ENCODE measurements at places on chromosomes 1 and 21.

- no peak for DNase-seq
These were observed 86.7 kb downstream of the MAST2 start for GRCh38 chr1:45890078-45890477.

GRCh38 chr1:240562779-240563178 lies 49.2 kb downstream of the GREM2 start:
- no peak for DNase-seq

DNA sequence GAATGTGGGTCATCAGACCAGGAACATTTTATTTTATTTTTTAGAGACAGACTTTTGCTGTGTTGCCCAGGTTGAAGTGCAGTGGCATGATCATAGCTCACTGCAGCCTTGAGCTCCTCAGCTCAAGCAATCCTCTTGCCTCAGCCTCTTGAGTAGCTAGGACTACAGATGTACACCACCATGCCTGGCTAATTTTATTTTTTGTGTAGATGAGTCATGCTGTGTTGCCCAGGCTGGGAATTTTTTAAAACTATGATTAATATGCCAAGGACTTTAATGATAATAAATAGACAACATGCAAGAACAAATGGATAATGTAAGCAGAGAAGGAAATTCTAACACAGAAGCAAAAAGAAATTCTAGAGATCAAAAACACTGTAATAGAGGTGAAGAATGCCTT lies 142.4 kb downstream of the AK5 start:
- DNase-seq: no peak

- DNase-seq: peak; percentile 36
These were observed 63.9 kb downstream of the CAPN2 start for GRCh38 chr1:223776075-223776814.

- no peak for DNase-seq
These were observed 44.8 kb upstream of the CCDC27 start for GRCh38 chr1:3707298-3707938.

- DNase-seq: no peak
These were observed 91.1 kb downstream of the HLX start for GRCh38 chr1:220970311-220970710.

GRCh38 chr1:59092126-59092525 lies 204.8 kb upstream of the FGGY start:
- no peak for DNase-seq

- no peak for DNase-seq
These were observed 48.4 kb downstream of the ADAMTS5 start for GRCh38 chr21:26918323-26919079.

DNA sequence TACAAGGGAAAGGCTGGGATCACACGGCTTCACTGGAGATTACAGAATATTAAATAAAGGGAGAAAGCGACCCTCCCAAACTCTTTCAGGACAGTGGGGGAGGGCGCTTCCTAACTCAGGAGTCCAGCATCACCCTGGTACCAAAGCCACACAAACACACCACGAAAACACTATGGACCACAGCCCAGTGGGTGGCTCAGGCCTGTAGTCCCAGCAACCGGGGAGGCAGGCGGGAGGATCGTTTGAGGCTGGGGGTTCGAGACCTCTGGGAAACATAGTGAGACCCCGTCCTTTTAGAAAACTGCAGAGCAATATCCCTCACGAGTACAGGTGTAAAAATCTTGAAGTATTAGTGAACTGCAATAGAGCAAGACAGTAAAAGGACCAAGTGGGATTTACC lies 16.0 kb downstream of the TRIM11 start:
- no peak for DNase-seq

GRCh38 chr1:180571832-180572636 lies 13.3 kb downstream of the OVAAL start:
- DNase-seq: peak; percentile 33

- DNase-seq: no peak
These were observed 26.4 kb downstream of the ABCA4 start for GRCh38 chr1:94094469-94095111.

DNA sequence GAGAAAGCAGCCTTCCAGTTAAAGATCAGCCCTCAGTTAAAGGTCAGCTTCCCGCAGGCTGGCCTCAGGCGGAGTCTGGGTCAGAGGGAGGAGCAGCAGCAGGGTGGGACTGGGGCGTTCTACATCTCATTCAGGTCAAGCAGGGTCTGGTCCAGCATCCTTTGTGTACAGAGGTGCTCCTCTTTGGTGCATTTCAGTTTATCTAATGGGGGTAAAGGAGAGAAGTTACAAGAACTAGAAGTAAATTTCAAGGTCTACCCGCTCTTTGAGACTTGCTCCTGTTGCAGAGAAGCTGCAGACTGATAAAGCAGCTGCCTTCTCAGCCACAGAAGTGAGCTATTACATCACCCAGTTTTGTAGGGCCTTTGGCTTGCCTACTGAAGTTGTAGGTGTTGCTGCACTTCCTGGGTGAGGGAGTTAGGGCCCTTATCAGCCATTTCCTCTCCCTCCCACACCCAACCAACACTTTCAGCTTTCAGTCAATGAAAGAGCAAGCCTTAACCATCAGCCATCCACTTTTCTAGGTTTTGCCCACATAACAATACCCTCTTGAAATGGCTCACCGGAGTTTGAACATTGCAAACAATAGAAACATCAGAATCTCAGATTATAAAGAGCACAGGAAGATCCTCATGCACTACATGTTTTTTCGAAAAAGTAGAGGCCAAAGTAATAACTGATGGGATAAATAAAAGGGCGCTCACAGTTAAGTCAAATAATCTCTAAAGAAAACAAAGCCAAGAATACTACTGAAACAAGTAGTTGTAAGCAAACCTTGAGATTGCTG lies 2.8 kb upstream of the NUP210L start:
- peak; percentile 48 for DNase-seq

- DNase-seq: no peak
These were observed 787.3 kb downstream of the KCNT2 start for GRCh38 chr1:195820925-195821324.

- DNase-seq: no peak
These were observed 37.0 kb downstream of the TBCE start for GRCh38 chr1:235404190-235404589.

DNA sequence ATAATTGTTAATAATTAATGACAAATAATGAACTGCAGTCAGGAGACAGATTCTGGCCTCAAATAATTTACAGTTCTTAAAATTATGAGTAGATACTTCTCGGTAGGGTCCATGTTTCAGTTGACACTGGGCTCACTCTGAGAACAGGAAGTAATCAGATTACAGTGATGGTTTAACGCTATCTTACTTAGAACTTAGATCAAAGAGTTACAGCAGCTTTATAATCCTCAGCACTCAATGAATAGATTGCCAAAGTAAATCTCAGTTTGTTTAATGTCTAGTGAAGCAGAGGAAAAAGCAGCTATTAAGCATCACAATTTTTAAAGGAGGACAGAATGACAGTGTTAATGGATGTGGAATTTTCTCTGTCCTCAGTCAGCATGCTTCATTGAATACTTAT lies 79.6 kb downstream of the PDE4B start:
- no peak for DNase-seq

- DNase-seq: no peak
These were observed 2.3 kb upstream of the GADD45A start for GRCh38 chr1:67682659-67683197.

DNA sequence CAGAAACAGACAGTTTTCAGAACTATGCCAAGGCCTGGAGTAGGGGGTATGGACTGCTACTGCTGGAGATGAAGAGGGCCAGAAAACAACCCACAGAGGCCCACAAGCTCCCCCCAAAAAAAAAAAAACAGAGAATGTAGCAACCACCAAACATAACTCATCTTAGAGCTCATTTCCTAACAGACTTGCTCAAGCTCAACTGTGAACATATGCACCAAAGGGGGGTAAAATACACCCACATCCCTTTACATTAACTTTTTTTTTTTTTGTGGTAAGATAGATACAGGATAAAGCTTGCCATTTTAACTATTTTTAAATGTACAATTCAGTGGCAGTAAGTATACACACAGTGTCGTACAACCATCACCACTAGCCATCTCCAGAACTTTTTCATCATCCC lies 36.0 kb downstream of the SEC16B start:
- no peak for DNase-seq

DNA sequence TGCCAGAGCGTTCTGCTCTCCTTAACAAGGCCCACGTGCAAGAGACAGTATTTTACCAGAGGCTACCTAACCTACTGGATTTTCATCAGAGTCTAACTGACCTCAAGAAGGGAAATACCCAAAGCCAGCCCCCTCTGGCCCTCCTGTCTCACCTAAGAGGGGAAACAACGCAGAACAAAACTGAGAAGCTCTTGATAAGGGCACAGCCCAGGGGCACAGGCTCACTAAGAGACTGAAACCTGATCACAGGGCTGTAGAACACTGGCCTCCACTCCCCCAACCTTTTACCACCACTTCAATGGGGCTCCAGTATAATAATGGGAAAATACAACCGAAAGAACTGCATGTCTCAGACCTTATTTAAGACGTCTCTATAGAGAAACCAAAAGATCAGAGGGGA lies 449.5 kb upstream of the CAMK1G start:
- no peak for DNase-seq

- no peak for DNase-seq
These were observed 107.2 kb upstream of the EDEM3 start for GRCh38 chr1:184861755-184862336.

DNA sequence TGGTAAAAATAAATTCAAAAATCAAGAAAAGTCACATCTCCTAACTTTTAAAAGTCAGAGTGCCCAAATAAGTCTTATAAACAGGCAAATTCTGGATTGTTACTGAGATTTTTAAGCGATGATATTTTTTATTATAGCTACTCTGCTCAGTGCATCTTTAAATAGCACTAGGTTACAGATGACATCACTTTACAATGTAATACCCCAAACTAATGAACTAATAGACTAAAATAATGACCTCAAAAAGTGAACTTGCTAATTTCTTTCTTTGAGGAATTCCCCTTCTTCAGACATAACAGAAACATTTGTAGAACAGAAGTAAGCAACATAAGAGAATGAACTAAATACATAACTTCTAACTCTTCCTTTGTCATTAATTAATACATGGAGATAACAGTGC lies 33.0 kb upstream of the ACTA1 start:
- DNase-seq: no peak

- no peak for DNase-seq
These were observed 241.1 kb downstream of the PDE4B start for GRCh38 chr1:66033781-66034180.

- DNase-seq: no peak
These were observed 8.4 kb downstream of the SLC35E2B start for GRCh38 chr1:1684031-1684681.

- no peak for DNase-seq
These were observed 94.5 kb downstream of the SYT2 start for GRCh38 chr1:202615501-202616354.

DNA sequence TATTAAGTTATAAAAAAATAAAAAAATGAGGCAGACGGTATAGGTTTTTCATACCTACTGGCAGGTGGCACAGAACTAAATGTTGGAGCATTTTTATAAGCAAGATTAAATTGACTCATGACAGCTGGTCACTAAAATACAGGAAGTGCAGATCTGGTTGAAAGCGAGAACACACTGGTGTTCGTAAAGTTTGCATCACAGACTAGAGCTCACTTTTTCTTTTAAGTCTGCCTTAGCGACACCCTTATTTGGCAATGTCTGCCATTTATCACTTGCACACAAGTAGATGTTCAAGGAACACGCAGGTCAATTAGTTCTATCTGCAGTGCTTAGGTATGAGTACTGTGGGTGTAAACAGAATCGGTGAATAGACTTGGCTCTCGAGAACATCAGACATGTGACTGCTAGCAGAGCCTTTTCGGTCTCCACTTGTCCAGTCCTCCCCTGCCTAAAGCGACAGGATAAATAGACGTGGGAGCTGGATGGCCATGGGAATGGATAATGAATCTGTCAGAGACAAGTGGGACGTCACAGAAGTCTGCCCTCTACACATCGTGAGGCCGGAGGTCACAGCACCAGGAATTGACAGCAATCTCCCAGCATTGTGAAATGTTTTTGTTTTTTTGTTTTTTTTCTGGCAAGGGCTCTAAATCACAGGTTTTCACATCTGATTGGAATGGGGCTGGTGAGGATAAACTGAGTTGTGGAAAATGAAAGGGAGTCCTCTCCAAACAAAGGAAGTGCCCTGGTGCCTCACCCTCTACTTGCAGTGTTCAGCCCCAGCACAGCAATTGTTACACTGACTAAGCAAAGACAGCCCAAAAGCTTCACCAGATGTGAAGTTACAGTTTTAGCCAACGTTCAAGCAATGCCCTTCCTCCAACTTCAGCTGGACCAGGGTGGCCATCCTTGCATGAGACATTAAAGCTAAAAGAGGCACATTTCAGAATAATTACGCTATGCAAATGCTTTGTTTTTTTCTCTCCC lies 248.9 kb downstream of the NTNG1 start:
- DNase-seq: no peak

DNA sequence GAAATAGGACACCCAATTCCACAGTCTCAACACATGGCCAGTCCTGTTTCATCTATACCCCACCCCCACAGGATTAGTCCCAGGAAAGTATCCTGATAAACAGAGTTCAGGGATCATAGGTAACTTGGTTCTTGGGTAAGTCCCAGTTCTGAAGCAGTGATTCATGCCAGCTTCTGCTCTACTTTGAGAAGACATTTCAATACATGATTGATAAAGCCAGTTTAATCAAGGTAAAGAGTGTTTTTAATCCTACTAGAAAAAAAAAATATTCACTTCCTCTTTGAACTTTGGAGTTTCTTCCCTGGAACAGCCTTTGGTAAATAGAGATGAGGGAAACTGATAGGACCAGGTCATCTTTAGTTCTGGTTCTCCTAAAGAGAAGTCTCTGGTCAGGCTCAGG lies 142.4 kb downstream of the TLR5 start:
- DNase-seq: no peak

- DNase-seq: no peak
These were observed 9.3 kb downstream of the SPRR2G start for GRCh38 chr1:153141377-153141776.

DNA sequence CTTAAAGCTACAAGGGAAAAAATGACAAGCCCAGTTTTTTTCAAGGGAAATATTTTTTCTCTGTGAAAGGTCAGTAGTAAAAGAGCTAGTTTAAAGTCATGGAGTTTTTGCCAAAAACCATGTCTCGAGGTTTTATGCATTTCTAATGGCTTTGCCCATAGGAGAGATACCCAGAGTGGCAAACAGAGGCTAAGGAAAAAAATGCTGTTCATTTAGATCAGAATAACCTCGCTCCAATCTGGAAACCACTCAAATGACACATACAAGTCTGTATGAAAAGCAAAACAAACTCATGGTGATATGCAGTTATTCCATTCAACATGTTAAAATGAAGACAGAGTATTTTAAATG lies 36.9 kb upstream of the EDEM3 start:
- no peak for DNase-seq

DNA sequence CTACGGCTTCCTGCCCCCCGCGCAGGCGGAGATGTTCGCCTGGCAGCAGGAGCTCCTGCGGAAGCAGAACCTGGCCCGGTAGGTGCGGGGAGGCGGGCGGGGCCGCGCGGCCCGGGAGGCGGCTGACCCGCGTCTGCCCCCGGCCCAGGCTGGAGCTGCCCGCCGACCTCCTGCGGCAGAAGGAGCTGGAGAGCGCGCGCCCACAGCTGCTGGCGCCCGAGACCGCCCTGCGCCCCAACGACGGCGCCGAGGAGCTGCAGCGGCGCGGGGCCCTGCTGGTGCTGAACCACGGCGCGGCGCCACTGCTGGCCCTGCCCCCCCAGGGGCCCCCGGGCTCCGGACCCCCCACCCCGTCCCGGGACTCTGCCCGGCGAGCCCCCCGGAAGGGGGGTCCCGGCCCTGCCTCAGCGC lies 16.6 kb downstream of the NOC2L start:
- no peak for DNase-seq

- DNase-seq: no peak
These were observed 39.4 kb upstream of the EPS15 start for GRCh38 chr1:51558375-51558924.

- DNase-seq: no peak
These were observed 409.9 kb upstream of the C1orf87 start for GRCh38 chr1:60483509-60483908.
